Osteoblast (primary cell): ENCODE measurements at places on chromosomes 7 and 10. TPM values are rescaled to one million over a fixed set of nuclear protein-coding genes. Genes with fewer than 3 reads are reported as not detected.

DNA sequence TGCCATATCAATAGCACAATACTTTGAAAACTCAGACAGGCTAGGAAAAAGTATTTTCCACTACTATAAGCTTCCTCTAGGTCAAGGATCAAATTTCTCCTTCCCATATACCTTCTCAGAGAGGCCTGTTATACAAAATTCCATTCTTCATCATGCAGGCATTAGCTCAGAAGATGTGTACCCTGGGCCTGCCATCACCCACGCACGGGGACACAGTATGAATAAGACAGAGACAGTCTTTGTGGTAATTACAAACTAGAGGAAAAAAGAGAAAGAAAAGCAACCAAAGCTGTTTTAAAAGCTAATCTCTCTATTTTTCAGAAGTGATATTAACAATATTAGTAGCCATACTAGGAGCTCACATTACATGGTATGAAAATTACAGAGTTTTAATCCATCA, 236.8 kb upstream of the AOAH start:
- no peaks in the 10 kb centered on the region for H3K27me3 ChIP-seq
- no peaks in the 10 kb centered on the region for H3K4me1 ChIP-seq
- no peak overlapping the region for H3K4me3 ChIP-seq
- no peak overlapping the region for H3K27ac ChIP-seq
- DNase-seq = no peak

GRCh38 chr7:32204361-32205018, 134.3 kb upstream of the PDE1C start:
- DNase-seq = no peak
- H3K4me1 ChIP-seq = peaks cover 4% of the 10 kb centered on the region
- peak overlapping the region; percentile 61 for H3K4me3 ChIP-seq
- H3K27me3 ChIP-seq = peaks cover 12% of the 10 kb centered on the region

- no peaks in the 10 kb centered on the region for H3K36me3 ChIP-seq
- no peak overlapping the region for H3K27ac ChIP-seq
- no peak for DNase-seq
- no peaks in the 10 kb centered on the region for H3K27me3 ChIP-seq
- H3K4me3 ChIP-seq = no peak overlapping the region
These were observed 172.0 kb upstream of the NOBOX start for GRCh38 chr7:144575456-144575855.

Gene AHCYL2
- 10.1 and 11.2 TPM in 2 replicates for total RNA-seq

Gene NEURL1
- under 0.01 TPM in 1 of 2 replicates, not detected in the other for total RNA-seq

DNA sequence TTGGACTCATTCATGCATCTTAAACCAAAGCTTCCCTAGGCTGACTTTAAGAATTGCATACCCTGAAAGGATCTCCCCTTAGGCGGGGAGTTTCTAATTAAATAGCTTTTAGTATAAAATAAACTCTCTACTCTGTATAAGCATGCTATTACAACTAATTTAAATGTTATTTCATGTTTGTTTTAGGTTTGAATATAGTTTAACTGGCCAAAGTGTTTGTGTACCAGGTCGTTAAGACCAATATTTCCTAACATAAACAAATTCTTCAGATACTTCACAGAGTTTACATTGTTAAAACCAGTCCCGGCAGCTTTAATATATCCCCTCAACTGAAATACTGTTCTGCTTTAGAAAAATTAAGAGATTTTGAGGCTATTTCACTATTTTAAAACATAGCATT, 2.3 kb downstream of the GLI3 start:
- peak overlapping the region; percentile 72 for H3K27ac ChIP-seq
- H3K4me3 ChIP-seq = no peak overlapping the region
- peaks cover 48% of the 10 kb centered on the region for H3K4me1 ChIP-seq

DNA sequence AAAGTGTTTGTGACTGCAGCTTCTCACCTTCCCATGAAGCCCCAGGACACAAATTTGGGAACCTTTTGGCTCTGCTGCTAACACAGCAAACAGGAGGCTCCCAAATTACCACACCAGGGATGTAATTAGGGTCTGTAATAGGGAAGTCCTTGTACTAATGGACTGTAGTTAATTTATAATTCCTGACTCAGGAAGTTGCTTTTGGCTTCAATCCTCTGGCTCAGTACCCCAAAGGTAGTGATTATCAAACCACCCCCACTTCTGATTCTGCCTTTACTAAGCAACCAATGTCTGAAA, 3.8 kb upstream of the MALSU1 start:
- H3K27me3 ChIP-seq = no peaks in the 10 kb centered on the region
- no peaks in the 10 kb centered on the region for H3K36me3 ChIP-seq

- DNase-seq = no peak
- H3K4me3 ChIP-seq = no peak overlapping the region
- no peak overlapping the region for H3K27ac ChIP-seq
- no peaks in the 10 kb centered on the region for H3K4me1 ChIP-seq
These were observed 311.7 kb downstream of the GATA3 start for GRCh38 chr10:8365935-8366911.

- no peak overlapping the region for H3K27ac ChIP-seq
- H3K27me3 ChIP-seq = no peaks in the 10 kb centered on the region
- peaks cover 45% of the 10 kb centered on the region for H3K4me1 ChIP-seq
These were observed 30.9 kb downstream of the DNAJB12 start for GRCh38 chr10:72323771-72324191.

DNA sequence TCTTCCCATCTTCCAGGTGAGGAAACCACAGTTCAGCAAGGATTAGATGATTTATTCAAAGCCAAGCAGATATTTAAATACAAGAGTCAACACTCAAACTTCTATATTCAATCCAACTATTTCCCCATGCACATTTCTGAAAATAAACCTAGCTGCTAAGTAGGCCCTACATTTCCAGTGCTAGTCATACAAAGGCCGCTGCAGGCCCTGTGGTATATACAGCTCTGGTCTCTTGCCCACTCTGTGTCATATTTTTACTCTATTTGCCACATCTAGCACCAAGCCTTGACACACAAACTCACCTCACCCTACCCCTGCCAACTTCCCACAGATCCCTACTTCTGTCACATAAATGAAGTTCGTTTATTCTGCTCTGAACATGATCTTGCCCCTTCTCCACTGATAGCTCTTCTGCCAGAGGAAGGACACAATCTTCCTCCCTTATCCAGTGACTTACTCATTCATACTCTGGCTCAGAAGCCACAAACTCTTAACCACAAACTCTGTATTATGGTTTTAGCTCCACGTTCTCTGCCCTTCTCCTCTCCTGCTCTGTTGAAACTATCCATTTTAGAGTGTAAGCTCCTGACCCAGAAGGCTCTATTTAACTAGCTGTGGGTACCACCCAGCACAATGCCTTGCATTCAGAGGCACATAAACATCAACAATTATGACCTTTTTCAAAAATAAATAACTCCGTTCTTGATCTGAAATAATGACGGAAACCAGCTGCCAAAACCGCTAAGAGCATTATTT, 180.7 kb downstream of the CPEB3 start:
- H3K27ac ChIP-seq = no peak overlapping the region
- no peak overlapping the region for H3K4me3 ChIP-seq
- H3K36me3 ChIP-seq = no peaks in the 10 kb centered on the region
- H3K27me3 ChIP-seq = no peaks in the 10 kb centered on the region
- peak; percentile 95 for DNase-seq
- peaks cover 21% of the 10 kb centered on the region for H3K4me1 ChIP-seq

GRCh38 chr7:106609416-106609815, 51.5 kb downstream of the CCDC71L start:
- H3K36me3 ChIP-seq = no peaks in the 10 kb centered on the region
- H3K27me3 ChIP-seq = no peaks in the 10 kb centered on the region
- peak; percentile 76 for DNase-seq
- H3K27ac ChIP-seq = peak overlapping the region; percentile 60
- H3K4me1 ChIP-seq = peaks cover 43% of the 10 kb centered on the region
- H3K4me3 ChIP-seq = no peak overlapping the region

Gene INPP5F
- 10.9 and 11.2 TPM in 2 replicates for total RNA-seq

- H3K27ac ChIP-seq = no peak overlapping the region
- no peaks in the 10 kb centered on the region for H3K4me1 ChIP-seq
- H3K36me3 ChIP-seq = peaks cover 24% of the 10 kb centered on the region
- H3K27me3 ChIP-seq = no peaks in the 10 kb centered on the region
- no peak for DNase-seq
- H3K4me3 ChIP-seq = no peak overlapping the region
These were observed 14.2 kb downstream of the FBH1 start for GRCh38 chr10:5904227-5904626.

Gene MMP21
- not detected in 2 replicates for total RNA-seq

Gene SVOPL
- under 0.01 TPM in 1 of 2 replicates, not detected in the other for total RNA-seq

GRCh38 chr10:52949899-52950298, 177.3 kb upstream of the MBL2 start:
- H3K27me3 ChIP-seq = no peaks in the 10 kb centered on the region
- no peaks in the 10 kb centered on the region for H3K36me3 ChIP-seq
- no peak overlapping the region for H3K4me3 ChIP-seq
- no peaks in the 10 kb centered on the region for H3K4me1 ChIP-seq
- H3K27ac ChIP-seq = no peak overlapping the region

GRCh38 chr7:6315746-6316145, 43.3 kb upstream of the CYTH3 start:
- no peak for DNase-seq
- H3K27ac ChIP-seq = no peak overlapping the region
- no peaks in the 10 kb centered on the region for H3K27me3 ChIP-seq

GRCh38 chr7:74121401-74122249, 38.0 kb downstream of the LIMK1 start:
- no peak overlapping the region for H3K27ac ChIP-seq
- H3K4me3 ChIP-seq = no peak overlapping the region

- H3K4me3 ChIP-seq = no peak overlapping the region
- H3K4me1 ChIP-seq = no peaks in the 10 kb centered on the region
- H3K27ac ChIP-seq = no peak overlapping the region
These were observed 94.8 kb upstream of the AFAP1L2 start for GRCh38 chr10:114499116-114499515.

GRCh38 chr7:20030915-20031362, 186.2 kb downstream of the MACC1 start:
- H3K36me3 ChIP-seq = no peaks in the 10 kb centered on the region
- H3K4me1 ChIP-seq = peaks cover 43% of the 10 kb centered on the region
- H3K27me3 ChIP-seq = no peaks in the 10 kb centered on the region
- H3K27ac ChIP-seq = peak overlapping the region; percentile 63

DNA sequence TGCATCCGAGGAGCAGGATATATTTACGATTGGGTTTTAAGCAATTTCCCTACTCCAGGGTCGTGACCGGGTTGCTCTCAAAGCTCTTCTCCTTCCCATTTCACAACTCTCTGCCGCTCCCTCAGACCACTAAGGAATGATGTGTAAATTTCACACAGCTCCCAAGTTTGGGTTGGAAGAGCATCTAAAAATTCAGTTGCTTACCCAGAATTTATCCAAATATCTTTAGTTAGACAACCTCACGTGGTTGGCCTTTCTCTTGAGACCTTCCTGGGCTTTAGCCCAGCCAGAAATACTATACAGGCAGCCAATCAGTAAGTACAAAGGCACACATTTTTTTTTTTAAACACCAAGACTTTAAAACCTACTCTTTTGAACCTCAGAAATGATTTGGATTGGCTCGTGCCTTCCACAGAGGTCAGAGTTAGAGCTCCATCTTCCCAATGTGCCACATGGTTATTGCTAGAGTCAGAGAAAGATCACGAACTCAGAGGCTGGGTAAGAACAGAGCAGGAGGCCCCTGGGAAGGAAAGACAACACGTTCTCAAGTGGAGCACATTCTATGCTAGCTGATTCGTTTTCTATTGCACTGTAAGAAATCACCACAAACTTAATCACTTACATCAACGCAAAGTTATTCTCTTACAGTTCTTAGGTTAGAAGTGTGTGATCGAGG, 335.4 kb upstream of the MGMT start:
- no peak overlapping the region for H3K4me3 ChIP-seq
- H3K27ac ChIP-seq = no peak overlapping the region
- no peak for DNase-seq
- H3K27me3 ChIP-seq = no peaks in the 10 kb centered on the region
- H3K36me3 ChIP-seq = no peaks in the 10 kb centered on the region

Gene SAP25
- not detected in 2 replicates for total RNA-seq

DNA sequence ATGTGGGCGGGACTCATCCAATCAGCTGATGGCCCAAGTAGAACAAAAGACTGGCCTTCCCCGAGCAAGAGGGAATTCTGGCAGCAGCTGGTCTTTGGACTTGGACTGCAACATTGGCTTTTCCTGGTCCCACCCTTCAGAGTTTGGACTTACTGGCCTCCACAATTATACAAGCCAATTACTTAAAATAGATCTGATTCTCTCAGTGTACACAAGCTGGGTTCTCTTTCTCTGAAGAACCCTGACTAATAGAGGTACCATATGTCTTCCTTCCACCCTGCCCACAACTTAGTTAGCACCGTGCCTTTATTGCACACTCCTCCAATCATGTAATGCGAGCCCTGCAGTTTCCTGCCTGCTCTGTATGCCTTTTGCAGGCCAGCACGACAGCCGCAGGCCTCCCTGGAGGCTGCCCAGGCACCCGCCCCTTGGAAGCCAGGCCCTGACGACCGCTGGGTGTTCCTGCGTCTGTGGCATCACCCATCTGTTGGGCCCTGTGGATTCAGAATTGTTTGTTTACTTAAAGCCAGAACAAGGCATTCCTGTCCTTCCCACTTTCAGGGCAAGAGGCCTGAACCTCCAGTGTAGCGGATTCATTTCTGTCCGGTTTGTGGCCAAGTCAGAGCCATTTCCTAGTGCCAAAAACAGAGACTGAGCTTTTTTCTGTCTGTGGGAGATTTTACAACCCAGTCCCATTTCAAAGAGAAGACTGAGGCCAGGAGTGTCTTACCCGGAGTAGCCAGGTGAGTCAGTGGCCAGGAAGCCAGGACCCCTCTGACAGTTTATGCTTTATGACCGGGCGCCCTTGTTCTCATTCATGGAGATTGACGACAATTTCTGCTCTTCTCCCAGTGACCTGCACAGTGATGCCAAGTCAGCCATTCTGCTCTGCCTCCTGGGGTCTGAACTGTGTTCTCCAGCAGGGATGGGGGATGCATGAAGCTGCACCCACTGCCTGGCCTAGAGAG, 968 bp upstream of the INMT start:
- H3K36me3 ChIP-seq = no peaks in the 10 kb centered on the region
- H3K27me3 ChIP-seq = no peaks in the 10 kb centered on the region
- peaks cover 17% of the 10 kb centered on the region for H3K4me1 ChIP-seq
- peak overlapping the region; percentile 52 for H3K27ac ChIP-seq

DNA sequence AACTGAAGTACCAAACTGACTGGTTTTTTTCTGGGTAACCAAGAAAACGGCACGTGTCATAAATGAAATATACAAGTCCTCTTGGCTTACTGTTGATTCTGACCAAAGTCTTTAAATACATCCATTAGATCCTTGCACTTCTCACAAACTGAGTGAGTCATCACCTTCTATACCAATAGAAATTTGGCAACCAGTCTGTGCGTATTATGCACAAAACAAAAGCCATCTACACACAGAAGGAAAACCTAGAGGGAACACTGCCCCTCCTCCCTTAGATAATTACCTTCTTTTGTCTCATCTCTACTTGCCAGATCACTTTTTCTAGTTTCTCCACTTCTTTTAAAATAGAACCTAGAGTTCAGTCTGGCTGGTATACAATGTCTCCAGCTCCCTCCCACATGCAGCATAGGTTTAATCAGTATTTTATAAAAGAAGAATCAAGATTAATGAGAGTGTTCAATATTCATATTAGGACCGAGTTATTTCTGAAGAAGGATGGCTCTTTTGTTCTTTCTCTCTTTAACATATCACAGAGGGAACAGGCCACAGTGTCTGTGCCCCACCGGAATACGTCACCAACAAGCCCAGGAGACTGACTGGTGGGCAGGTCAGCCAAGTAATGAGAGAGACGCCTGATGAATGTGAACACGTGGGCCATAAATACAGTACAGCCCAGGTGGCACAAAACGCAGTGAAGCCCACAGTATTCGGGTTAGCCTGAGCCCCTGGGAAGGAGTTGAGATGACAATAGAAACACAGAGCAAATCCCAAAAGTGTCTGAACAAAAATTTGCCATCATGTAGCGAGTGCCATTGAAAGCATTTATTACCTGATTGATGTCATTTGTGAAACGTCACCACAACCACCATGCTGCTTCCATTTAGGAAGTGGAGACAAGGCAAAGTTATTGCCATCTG, 91.3 kb downstream of the KIAA1549 start:
- no peak overlapping the region for H3K27ac ChIP-seq
- no peaks in the 10 kb centered on the region for H3K27me3 ChIP-seq
- no peaks in the 10 kb centered on the region for H3K36me3 ChIP-seq
- H3K4me1 ChIP-seq = peaks cover 5% of the 10 kb centered on the region
- no peak overlapping the region for H3K4me3 ChIP-seq
